ENCODE measurements at places on chromosomes 5 and 9.
A peak's percentile ranks its signal among the peaks of the same experiment; 100 is the strongest.

DNA sequence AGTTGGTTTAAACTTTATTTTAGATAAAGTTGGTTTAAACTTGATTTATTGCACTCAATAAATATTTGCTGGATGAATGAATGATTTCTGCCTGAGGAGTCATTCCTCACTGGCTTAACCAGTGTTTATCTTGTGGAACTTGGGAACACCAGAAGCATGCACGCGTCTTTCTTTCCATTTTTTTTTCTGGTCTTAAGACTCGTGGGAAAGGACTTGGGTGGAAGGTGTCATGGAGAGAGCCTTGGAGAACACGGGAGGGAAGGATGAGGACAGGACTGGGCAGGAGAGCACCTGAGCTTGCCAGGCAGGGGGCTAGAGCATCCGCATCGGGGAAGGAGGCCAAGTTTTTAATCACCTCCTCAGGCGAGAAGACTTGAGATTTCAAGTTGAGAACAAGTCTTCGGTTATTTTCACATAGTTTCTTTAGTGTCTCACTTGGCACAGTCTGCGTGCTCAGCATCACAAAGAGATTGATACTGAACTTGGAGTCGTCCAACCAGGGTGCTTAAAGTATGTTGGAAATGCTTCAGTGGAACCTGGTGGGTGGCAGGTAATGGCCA is 144.2 kb downstream of the PDZD2 start:
- no peak for DNase-seq

DNA sequence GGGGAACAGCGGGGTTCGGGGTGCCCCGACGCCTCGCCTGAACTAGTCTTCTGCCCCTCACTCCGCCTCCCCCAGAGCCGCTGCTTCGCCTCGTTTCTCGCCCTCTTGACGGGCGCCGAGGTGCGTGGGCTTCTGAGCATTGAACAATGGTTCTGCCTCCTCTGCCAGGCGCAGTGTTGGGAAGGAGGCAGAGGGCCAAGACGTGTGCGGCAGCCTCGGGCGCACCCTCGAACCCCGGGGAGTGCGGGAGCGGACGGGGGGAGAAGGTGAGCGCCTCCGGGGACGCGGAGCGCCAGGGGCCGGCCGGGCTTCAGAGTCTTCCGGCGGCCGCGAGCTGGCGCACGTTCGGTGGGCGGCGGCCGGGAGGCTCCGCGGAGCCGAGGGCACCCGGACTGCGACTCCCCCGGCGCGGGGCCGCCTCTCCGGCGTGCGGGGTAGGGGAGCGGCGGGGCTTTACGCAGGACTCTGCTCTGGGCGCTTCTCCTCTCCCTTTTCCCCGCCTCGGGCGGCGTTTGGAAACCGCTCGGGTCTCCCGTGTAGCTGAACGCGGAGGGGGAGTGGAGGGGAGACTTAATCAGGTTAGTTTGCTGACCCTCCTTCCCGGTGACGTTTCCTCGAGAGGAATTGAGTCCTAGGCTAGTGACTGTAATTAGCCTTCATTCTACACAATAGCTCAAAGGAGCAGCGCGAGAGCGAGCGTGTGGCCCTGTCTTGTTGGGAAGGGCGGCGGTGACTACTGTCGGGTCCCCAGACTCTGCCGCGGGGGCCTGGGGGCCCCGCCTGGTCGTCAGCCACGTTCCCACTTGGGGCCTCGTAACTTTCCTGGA is 1.1 kb downstream of the VLDLR start:
- DNase-seq, result peak; percentile 39

DNA sequence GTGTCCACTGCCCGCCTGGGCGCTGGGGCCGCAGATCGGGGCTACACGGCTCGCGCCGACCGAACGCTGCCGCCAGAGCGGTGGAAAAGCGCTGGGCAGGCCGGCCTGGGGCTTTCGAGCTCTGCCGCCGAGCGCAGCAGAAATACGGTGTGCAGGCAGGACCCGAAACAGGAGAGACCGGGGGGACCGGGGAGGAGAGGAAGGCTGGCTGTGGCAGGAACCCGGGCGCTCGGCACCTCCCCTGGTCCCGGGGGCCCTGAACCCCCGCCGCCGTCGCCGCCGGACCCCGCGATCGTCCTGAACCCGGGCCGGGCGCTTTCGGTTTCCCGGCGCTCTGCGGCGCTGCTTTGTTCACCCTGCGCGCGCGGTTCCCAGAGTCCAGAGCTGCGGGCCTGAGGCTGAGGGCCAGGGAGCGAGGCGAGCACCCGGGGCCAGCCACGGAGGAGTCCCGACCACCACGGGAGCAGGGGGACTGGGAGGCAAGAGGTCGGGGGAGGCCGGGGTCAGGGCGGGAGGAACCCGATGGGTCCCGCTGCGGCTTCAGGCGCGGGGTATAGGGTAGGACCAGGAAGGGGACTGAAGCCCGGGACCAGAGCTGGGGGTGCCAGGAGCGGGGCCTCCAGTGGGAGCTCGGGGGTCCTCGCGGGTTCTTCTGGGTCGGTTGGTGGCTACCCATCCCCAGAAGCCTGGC is 12.0 kb downstream of the IRX2 start:
- DNase-seq, result peak; percentile 45

DNA sequence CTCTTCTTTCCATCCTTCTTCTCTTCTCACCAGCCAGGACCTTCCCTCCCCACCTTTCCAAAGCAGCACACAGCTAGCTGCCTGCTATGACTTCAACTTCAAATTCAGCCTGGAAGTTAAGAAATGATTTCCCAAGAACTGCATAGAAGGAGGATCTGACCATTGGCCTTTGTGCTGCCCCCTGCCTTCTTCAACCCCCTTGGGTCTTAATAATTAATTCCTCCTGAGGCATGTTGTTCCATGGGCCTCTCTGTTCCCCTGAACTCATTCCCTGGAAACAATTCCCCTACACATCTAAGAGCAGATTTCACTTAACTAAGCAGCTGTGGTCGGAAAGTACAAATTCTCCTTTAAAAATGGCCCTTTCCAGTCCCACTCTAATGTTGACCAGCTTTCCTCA is 62.4 kb downstream of the ADAMTS12 start:
- DNase-seq, result no peak

- DNase-seq, result no peak
These were observed 116.4 kb downstream of the TTLL11 start for GRCh38 chr9:121976751-121977150.

GRCh38 chr5:64811050-64811640 is 42.4 kb downstream of the CWC27 start:
- no peak for DNase-seq

- DNase-seq, result peak; percentile 15
These were observed 258.0 kb downstream of the NSG2 start for GRCh38 chr5:174303437-174304045.

- DNase-seq, result no peak
These were observed 734 bp downstream of the SKP1 start for GRCh38 chr5:134175921-134176510.

Measured in H9 (cell line).